Bronchial epithelial cell (primary cell): ENCODE measurements at places on chromosomes 6 and 20.

DNA sequence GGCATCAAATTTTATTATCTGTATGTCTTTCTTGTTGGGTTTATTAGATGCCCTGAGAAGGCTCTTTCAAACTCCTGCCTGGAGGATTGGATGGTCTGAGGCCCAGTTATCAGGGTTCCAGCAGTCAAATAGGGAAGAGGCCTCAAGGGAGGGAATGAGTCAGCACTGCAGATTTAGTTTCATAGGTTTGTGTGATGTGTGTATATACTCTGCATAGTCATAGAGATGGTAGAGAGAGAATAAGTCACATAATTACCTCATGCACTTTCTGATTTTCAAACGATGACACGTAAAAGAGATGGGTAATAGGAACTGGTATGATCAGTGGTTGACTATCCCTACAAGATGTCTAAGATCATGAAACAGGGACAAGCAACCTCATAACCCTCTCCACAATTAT, 82.1 kb downstream of the ADAT2 start:
- peak; percentile 87 for DNase-seq

DNA sequence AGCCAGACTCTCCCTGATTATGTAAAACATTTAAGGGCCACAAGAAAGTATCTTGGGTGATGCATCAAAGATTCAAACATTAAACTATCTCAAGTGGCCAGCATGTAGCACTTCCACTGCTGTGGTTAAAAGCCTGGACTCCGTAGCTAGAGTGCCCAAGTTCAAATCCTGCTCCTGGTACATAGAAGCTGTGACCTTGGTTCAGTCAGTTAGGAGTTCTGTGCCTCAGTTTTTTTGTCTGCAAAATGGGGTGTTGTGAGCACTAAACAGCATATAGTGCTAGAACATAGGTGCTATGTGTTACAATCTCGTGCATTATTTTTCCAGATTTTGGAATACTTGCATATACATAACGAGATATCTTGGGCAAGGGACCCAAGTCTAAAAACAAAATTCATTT, 68.7 kb downstream of the PSMG4 start:
- no peak for DNase-seq

DNA sequence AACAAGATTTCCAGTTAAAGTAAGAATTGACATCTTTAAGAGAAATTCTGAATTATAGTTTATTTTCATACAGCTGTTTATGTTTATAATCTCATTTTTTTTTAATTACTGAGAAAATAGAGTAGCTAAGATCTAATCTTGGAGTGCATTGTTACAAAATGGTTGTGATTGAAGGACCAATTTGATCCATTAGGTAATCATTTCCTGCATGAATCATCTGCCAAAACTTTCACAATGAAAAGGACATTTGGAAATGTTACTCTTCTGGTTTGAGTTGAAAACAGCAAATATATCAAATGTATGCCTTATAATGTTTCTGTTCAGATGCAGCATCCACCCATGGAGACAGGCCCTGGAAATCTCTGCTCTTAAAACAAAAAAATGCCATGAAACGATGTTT, 19.0 kb downstream of the TUBB2A start:
- DNase-seq: peak; percentile 65

GRCh38 chr6:146651482-146651863, 52.7 kb downstream of the ADGB start:
- DNase-seq: no peak

DNA sequence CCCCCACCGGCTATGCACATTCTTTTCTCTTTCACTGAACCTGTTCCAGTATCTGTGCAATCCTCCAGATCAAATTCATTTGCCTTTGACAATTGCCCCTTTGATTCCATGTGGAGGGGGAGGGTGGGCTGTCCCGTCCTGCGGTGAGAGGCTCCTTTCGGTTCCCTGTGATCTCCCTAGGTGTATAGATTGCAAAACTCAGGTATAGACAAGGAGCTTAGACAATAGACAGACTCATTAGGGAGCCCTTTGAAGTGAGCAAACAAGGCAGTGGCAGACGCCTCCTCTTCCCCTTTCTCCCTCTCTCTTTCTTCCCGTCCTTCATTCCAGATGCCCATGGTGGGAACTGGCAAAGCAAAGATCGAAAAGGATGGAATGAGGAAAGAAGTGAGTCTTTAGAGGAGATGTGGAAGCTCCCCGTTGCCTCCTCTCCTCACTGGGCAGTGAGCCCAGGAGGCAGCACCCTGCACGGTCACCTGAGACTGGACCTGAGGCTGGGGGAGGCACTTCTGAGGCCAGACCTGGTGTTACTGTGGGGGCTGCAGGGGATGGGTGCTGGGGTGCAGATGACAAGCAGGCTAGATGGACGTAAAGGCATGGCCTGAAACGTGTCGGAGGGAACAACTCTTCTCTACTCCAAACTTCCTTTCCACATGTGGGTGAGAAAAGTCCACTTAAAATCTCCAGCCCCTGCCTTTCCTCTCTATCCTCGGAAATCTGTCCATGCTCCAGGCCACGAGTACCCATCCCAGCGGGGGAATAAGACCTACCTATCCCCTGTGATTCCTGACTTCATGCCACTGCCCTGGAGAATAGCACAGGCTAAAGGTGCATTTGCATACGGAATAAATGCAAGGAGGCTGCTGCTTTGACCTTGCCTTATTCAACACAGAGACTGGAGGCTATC, 256.6 kb upstream of the FOXQ1 start:
- no peak for DNase-seq

DNA sequence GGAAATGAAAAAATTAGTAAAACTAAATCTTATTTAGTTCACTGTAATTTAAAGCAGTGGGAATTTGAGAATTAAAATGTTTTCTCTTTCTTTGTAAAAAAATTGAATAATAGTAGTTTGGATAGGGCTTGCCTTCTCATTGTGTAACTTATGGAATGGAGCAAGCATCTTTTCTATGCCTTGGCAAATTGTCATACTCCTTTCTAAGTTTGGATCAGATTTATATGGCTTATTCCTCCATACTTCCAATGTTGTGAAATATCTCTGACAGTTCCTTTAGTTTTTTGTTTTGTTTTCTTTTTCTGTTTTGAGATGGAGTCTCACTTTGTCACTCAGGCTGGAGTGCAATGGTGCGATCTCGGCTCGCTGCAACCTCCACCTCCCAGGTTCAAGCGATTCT, 176.4 kb downstream of the SAMD5 start:
- no peak for DNase-seq

DNA sequence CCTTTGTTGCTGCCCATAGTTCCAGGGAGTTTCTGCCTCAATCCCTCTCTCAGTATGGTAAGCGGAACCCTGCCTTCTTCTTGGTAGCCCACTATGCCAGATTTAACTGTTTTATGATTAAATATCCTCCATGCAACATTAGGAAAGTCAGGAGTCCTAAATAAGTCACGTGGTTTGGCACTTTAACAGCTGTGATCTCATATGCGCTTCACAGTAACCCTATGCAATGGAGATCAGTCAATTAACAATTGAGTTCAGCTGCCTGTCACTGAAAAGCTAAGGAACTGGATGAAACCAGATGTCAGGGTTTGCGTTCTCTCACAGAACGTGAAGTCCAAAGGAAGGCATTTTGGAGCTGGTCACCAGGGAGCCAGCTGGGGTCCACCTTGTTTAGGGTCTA, 81.6 kb downstream of the PSMB1 start:
- DNase-seq: no peak

DNA sequence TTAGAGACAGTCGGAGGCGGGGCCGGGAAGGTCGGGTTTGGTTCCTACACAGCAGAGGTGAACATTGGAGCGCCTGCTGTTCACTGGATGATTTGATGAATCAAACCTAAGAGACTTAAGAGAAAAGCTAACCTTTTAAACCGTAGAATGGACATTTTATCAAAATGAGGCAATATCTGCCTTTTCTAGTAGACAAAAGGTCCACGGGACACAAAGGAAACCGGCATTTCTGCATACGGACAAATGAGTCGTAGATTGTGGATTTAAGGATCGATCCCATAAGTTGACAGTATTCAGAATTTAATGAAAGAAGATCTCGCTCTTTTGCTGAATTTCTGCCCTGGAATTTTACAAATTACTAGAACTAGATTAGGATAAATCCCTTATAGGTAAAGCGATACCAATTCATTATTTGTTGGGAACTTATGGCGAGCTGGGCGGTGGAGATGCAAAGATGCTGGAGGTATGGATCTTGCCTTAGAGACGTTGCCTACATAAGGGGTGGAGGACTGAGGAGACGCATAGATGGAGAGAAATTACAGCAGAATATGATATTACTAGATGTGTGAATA, 400 bp downstream of the PAK1IP1 start:
- no peak for DNase-seq
